Activated naive CD4-positive, alpha-beta T cell treated with anti-CD3 and anti-CD28 coated beads, Interleukin-2, amount 10 ng/mL, durations not matched to agents 7 days and 5 days (primary cell): ENCODE measurements at places on chromosomes 11 and 22.

- H3K36me3 ChIP-seq = no peaks in the 10 kb centered on the region
- peaks cover 3% of the 10 kb centered on the region for H3K4me1 ChIP-seq
- DNase-seq = no peak
- H3K27me3 ChIP-seq = no peaks in the 10 kb centered on the region
These were observed 34.9 kb downstream of the ST3GAL4 start for GRCh38 chr11:126390272-126390867.

DNA sequence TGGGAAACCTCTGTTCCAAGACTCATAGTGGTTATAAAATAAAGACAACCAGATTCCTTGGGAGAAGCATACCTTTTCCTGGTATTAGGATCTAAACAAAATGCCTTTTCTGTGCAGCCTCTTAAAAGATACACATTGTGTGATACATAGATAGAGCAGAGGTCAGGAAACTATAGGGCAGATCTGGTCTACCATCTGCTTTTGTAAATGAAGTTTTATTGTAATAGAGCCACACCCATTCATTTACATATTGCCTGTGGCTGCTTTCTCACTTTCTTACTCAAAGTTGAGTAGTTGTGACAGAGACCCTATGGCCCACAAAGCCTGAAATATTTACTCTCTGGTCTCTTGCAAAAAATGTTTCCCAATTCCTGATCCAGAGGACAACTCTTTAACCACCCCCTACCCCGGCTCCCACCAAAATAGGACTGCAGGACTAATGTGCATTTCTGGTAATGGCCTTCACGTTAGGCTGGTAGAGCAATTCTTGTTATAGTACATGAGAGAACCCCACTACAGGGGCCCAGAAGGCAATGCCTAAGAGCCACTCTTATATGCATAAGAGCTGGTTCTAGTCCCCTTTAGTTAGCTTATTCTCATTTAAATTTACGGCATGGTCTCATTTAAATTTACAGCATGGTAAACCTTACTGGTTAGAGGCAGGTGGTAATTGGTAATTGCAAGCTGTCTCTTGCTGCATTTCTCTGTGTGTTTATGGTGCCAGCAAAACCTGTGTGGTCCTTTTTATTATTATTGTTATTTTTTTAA, 76.8 kb upstream of the YWHAH start:
- no peaks in the 10 kb centered on the region for H3K27me3 ChIP-seq
- no peak overlapping the region for H3K4me3 ChIP-seq
- DNase-seq = no peak
- H3K27ac ChIP-seq = no peak overlapping the region

DNA sequence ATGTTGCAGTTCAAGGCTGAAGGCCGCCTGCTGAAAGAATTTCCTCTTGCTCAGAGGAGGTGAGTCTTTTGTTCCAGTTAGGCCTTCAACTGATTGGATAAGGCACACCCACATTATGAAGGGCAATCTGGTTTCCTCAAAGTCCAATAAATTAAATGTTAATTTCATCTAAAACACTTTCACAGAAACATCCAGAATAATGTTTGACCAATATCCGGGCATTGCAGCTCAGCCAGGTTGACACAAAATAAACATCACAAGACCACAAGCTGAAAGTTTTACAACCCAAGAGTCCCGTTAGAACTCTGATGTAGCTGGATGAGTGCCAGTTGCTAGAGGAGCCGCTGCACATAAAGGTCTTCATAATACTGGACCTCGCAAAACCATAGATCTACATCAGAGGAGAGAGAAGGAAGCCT, 64.9 kb upstream of the EED start:
- no peak overlapping the region for H3K27ac ChIP-seq
- H3K36me3 ChIP-seq = no peaks in the 10 kb centered on the region
- peaks cover 26% of the 10 kb centered on the region for H3K4me1 ChIP-seq
- no peak overlapping the region for H3K4me3 ChIP-seq
- H3K27me3 ChIP-seq = no peaks in the 10 kb centered on the region

DNA sequence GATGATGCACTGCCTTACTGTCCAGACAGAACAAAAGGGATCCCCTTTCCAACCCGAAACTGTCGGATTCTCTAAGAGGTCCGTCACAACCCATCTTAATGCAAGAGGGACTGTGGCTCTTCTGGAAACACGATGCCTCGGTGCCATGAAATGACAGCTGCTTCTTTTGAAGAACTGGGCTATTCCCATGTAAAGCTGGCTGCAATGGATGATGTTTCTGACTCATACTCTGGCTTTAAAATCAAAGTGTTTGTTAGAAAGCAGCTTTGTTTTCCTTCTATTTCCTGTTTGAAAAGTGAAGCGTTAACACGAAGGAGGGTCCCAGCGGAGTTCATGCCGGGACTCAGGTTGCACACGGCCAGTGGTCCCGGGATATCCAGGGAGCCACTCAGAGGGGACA, 3.1 kb downstream of the TP53AIP1 start:
- H3K4me1 ChIP-seq = no peaks in the 10 kb centered on the region
- no peak overlapping the region for H3K27ac ChIP-seq
- peaks cover 12% of the 10 kb centered on the region for H3K27me3 ChIP-seq
- H3K4me3 ChIP-seq = no peak overlapping the region
- no peaks in the 10 kb centered on the region for H3K36me3 ChIP-seq
